Fibroblast of lung (primary cell): ENCODE measurements at places on chromosomes 1 and 21. TPM values are rescaled to one million over a fixed set of nuclear protein-coding genes. Genes with fewer than 3 reads are reported as not detected.

The C1QB gene
- polyA plus RNA-seq, result not detected in 2 replicates

The IVL gene
- 0.10 and 0.34 TPM in 2 replicates for polyA plus RNA-seq

DNA sequence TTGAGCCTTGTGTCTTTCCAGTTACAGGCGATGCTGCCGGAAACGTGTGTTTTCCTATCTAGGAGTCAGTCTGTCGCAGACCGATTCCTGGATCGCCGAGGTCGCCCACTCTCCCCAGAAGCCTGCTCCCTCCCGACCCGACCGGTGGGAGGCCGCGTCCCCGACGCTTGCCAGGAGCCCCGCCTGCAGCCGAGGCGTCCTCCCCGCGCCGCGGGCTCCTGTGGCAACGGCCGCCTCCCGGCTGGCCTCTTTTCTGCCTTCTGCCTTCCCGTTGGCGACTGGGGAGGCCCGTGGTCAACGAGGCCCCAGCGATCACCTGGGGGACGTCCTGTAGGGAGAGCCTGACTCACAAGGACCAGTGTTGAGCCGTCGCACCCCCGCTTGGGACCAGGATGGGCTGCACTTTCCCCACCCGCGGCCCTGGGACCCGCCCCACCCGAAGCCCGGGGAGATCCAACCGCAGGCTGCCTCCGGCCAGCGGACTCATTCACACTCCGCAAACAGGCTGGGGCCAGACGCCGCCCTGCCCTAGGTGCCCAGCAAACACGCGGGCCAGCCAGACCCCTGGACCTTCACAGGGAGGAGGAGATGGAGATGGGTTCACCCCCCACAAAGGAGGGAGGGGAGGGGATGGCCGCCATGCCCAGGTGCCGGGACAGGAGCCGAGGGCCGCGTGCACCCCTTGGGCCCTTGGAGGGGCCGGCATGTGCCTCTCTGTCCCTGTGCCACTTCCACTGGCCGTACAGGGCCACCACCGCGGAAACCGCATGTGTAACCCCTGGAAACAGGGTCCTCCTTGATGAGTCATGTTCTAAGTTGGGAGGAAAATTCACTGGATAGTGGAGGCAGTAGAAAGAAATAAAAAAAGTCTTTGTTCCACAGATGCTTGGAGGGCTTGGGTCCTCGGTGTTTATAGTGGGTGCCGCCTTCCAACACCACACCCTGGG, 7.2 kb upstream of the COL6A1 start:
- peak overlapping the region; percentile 58 for H3K4me3 ChIP-seq
- no peaks in the 10 kb centered on the region for H3K27me3 ChIP-seq
- no peaks in the 10 kb centered on the region for H3K36me3 ChIP-seq

DNA sequence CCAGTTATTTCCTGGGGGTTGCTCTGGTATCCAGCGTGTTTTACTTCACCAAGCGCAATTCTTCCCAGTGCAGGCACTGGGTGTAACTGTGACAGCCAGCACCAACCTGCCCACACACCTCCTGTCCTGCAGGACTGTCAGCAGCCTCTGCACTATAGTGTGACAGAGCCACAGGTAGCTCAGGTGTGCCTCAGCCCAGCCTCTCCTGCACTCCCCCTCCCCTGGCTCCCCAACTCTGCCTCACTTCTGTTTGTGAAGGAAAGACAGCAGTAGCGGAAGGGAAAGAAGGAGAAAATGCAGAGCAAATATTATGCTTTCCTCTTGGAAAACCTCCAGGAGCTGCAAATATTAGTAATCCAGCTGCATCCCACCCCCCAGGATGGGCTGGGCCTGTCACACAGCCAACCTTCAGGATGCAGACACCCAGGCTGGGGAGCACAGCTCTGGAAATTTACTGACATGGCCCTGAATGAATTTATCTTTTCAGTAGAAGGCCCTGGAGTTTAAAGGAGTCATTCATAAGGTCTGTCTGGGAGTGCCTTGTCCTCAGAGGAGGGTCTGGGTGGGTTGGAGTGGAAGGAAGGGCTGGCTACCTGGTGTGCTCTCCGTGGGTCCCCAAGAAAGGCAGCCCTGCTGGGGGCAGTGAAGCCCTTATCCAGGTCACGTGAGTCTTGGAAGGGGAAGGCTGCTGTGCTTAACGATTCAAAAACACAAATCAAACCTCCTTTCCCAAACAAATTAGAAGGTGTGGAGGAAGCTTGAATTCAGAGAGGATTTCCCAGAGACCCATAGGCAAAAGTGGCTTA, 20.9 kb downstream of the CAPN2 start:
- peak overlapping the region; percentile 49 for H3K27ac ChIP-seq
- peaks cover 12% of the 10 kb centered on the region for H3K36me3 ChIP-seq
- no peak overlapping the region for H3K4me3 ChIP-seq

- H3K4me1 ChIP-seq, result no peaks in the 10 kb centered on the region
- no peak overlapping the region for H3K27ac ChIP-seq
- no peaks in the 10 kb centered on the region for H3K27me3 ChIP-seq
- H3K36me3 ChIP-seq, result no peaks in the 10 kb centered on the region
- no peak overlapping the region for H3K4me3 ChIP-seq
Observed at GRCh38 chr1:35298464-35298863, 30.0 kb downstream of the ZMYM4 start.

The TPM3 gene
- polyA plus RNA-seq, result 842 and 1,032 TPM in 2 replicates

GRCh38 chr1:85475055-85475454, 10.1 kb upstream of the DDAH1 start:
- H3K27me3 ChIP-seq, result no peaks in the 10 kb centered on the region
- no peak overlapping the region for H3K4me3 ChIP-seq
- peaks cover 1% of the 10 kb centered on the region for H3K36me3 ChIP-seq
- H3K27ac ChIP-seq, result no peak overlapping the region

GRCh38 chr1:244318512-244318911, 133.2 kb downstream of the ADSS2 start:
- H3K4me3 ChIP-seq, result no peak overlapping the region
- no peak for DNase-seq
- H3K27me3 ChIP-seq, result no peaks in the 10 kb centered on the region

The SPRR4 gene
- polyA plus RNA-seq, result not detected in 2 replicates

DNA sequence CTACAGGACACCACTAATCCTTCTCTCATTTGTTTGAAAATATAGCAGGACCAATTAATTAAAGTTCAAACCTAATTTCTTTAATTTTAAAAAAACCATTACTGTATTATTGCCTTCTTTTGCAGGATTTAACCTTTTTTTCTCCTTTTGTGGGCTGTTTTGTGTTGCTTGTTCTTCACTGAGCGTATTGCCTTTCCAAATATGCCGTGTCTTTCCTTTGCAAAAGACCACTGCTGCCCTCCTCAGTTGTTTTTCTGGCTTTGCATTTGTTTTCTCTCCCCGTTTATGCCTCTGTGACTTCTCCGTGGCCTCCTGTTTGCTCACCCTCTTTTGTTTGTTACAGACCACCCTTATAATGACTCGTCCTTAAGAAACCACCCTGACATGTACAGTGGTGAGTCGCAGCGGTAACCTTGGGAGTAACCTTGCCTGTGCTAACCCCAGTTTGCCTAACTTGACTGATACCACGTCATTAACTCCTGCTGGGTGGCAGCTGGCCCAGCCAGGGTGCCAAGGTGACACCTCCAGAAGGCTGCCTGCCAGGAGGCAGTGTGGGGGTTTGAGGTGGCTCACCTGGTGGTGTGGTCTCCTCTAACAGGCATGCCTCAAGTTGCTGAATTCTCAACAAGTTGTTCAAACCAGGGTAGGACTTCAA, 81.1 kb upstream of the CNTN2 start:
- H3K4me1 ChIP-seq, result no peaks in the 10 kb centered on the region
- H3K27ac ChIP-seq, result no peak overlapping the region
- DNase-seq, result no peak
- no peaks in the 10 kb centered on the region for H3K36me3 ChIP-seq

GRCh38 chr1:231982871-231983587, 356.4 kb downstream of the DISC1 start:
- DNase-seq, result no peak
- H3K36me3 ChIP-seq, result no peaks in the 10 kb centered on the region
- no peaks in the 10 kb centered on the region for H3K27me3 ChIP-seq
- no peak overlapping the region for H3K27ac ChIP-seq

DNA sequence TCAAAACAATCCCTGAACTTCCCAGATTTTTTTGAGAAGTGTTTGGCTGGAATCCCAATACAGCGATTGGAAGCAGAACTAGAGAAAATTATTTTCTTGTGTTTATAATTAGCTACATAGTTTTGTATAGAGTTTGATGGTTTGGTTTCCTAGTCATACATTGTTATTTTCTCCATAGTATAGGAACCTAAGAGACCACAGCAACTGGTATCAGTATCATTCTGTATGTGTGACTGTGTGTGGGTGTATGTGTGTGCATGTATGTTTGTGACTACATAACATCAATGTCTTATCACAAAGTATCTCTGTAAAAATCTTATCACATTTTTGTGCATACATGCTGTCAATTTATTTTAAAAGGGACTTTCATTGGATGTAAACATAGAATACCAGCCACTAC, 780.5 kb downstream of the MRPL39 start:
- no peaks in the 10 kb centered on the region for H3K36me3 ChIP-seq
- H3K27ac ChIP-seq, result no peak overlapping the region
- no peaks in the 10 kb centered on the region for H3K27me3 ChIP-seq

The GSTM5 gene
- 6.1 and 7.5 TPM in 2 replicates for polyA plus RNA-seq

The ATP1A2 gene
- polyA plus RNA-seq, result 0.01 and 0.44 TPM in 2 replicates

GRCh38 chr1:199979071-199979470, 48.4 kb upstream of the NR5A2 start:
- no peak for DNase-seq
- no peaks in the 10 kb centered on the region for H3K4me1 ChIP-seq
- no peaks in the 10 kb centered on the region for H3K27me3 ChIP-seq
- no peak overlapping the region for H3K4me3 ChIP-seq

- H3K27ac ChIP-seq, result no peak overlapping the region
- H3K4me3 ChIP-seq, result no peak overlapping the region
- peaks cover 13% of the 10 kb centered on the region for H3K4me1 ChIP-seq
- no peaks in the 10 kb centered on the region for H3K27me3 ChIP-seq
Observed at GRCh38 chr21:46033410-46034400, 52.1 kb downstream of the COL6A1 start.

GRCh38 chr1:193118803-193119730, 2.8 kb upstream of the CDC73 start:
- no peak overlapping the region for H3K4me3 ChIP-seq
- no peaks in the 10 kb centered on the region for H3K36me3 ChIP-seq
- no peak for DNase-seq
- H3K27ac ChIP-seq, result no peak overlapping the region
- no peaks in the 10 kb centered on the region for H3K27me3 ChIP-seq
- H3K4me1 ChIP-seq, result peaks cover 8% of the 10 kb centered on the region

GRCh38 chr1:198811449-198811848, 172.6 kb downstream of the PTPRC start:
- no peaks in the 10 kb centered on the region for H3K27me3 ChIP-seq
- no peak overlapping the region for H3K27ac ChIP-seq
- no peaks in the 10 kb centered on the region for H3K4me1 ChIP-seq
- H3K4me3 ChIP-seq, result no peak overlapping the region
- DNase-seq, result no peak

GRCh38 chr1:38651669-38652068, 207.9 kb downstream of the RRAGC start:
- H3K27ac ChIP-seq, result no peak overlapping the region
- H3K36me3 ChIP-seq, result no peaks in the 10 kb centered on the region
- no peaks in the 10 kb centered on the region for H3K4me1 ChIP-seq
- no peaks in the 10 kb centered on the region for H3K27me3 ChIP-seq
- no peak overlapping the region for H3K4me3 ChIP-seq
- no peak for DNase-seq

The TNFRSF8 gene
- 0.05 and 0.15 TPM in 2 replicates for polyA plus RNA-seq

DNA sequence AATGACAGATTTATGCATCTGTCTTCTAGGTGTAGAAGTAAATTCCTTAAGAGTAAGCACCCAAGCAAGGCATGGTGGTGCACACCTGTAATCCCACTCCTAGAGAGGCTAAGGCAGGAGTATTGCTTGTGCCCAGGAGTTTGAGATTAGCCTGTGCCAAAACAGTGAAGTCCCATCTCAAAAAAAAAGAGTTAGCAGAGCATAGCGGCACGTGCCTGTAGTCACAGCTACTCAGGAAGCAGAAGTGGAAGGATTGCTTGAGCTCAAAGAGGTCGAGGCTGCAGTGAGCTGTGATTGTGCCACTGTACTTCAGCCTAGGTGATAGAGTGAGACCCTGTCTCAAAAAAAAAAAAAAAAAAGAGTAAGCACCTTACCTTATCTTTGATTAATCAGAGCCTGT, 15.1 kb upstream of the TIPRL start:
- DNase-seq, result no peak
- H3K36me3 ChIP-seq, result no peaks in the 10 kb centered on the region
- no peak overlapping the region for H3K4me3 ChIP-seq
- H3K4me1 ChIP-seq, result no peaks in the 10 kb centered on the region
- no peak overlapping the region for H3K27ac ChIP-seq
- H3K27me3 ChIP-seq, result no peaks in the 10 kb centered on the region

DNA sequence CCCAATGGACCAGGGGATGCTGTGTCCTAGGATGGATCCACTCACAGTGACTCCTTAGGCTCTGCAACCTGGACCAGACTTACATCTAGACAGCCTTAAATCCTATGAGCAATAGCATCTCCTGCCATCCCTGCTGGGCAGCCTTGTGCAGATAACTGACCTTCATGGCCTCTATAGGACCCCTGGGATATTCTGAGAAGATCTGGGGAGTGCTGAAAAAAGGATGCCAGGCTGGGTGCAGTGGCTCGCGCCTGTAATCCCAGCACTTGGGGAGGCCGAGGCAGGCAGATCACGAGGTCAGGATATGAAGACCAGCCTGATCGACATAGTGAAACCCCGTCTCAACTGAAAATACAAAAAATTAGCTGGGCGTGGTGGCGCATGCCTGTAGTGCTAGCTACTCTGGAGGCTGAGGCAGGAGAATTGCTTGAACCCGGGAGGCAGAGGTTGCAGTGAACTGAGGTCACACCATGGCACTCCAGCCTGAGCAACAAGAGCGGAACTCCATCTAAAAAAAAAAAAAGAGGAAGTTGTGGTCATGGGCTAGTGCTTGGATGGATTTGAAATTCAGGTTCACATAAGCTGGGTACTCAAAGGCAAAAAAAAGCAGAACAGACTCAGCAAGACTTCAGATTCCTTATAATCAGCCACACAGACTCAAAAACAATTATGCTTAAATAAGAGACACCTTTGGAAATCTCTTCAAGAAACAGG, 10.9 kb upstream of the SH2D1B start:
- H3K4me3 ChIP-seq, result no peak overlapping the region
- no peak overlapping the region for H3K27ac ChIP-seq
- DNase-seq, result no peak
- H3K4me1 ChIP-seq, result no peaks in the 10 kb centered on the region

DNA sequence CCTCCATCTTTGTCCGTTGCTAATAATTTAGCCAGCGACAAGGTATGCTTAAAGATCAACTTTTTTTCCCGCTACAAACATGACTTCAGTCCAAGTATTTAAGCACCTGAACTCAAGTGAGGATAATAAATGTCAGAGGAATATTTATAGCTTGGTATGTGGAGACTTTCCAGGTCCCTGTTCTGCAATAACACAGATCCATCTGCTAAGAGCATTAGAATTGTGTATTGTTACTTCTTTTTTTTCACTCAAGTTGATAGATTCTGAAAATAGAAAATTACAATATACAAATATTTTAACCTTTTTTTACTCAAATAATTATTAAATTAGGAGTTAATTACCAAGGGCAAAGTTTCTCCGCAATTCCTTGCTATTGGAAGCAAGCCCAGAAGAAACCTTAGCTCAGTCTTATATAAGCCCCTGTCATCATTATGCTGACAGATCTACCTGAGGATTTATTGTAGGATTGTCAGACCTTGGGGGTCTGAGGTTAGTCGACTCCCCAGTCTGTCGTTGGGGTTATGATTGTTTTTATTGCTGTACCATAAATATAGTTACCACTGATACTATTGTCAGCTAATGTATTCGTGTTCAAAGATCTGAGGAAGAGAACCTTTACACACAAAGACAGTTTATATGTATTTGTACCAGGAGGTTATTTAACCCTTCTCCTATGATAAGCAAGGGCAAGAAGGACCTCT, 337.9 kb downstream of the TBX15 start:
- no peak overlapping the region for H3K4me3 ChIP-seq
- DNase-seq, result no peak
- no peaks in the 10 kb centered on the region for H3K27me3 ChIP-seq

The ADAMTSL4 gene
- polyA plus RNA-seq, result 7.3 and 19.8 TPM in 2 replicates
